ENCODE measurements at places on chromosomes 2 and 18.

GRCh38 chr18:6624661-6625311 lies 104.7 kb upstream of the ARHGAP28 start:
- no peak overlapping the region for H3K4me3 ChIP-seq
- H3K27ac ChIP-seq = no peak overlapping the region
- H3K27me3 ChIP-seq = no peaks in the 10 kb centered on the region
- no peak for DNase-seq

DNA sequence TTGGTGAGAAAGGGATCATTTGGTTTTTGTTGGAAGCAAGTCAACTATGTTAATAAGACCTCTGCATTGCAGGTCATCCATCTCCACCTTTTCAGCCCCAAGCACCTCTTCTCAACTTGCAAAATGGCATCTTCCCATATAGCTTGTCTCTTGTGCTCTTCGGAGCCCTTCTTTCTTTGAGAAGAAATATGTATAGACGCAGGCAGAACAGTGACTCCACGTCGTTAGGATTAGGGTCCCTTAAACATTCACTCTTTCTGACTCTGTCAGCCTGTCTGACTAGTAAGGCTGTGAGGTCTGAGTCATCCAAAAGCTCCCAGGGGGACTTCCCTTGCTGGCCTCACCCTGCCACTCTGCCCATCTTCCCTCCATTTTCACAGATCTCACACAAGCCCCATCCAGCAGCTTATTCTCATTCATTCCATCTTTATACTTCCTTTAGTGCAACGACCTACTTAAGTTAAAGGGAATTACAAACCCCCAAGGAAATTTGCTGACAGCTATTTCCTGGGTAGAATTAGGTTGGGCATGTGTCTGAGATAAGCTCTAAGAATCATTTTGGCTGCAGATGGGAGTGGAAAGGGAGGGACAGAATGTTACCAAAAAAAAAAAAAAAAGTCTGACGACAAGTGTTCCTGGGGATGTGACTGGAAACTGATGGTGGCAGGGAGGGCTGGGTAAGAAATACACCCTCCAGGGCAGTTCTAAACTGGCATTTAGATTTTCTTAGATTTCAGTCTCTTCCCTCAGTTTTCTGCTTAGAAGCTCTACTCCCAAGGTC lies 37.7 kb upstream of the MEX3C start:
- H3K4me3 ChIP-seq = no peak overlapping the region
- H3K4me1 ChIP-seq = peaks cover 22% of the 10 kb centered on the region
- H3K27me3 ChIP-seq = peaks cover 8% of the 10 kb centered on the region
- no peaks in the 10 kb centered on the region for H3K36me3 ChIP-seq
- H3K27ac ChIP-seq = peak overlapping the region; percentile 47
- peak; percentile 69 for DNase-seq

- peaks cover 42% of the 10 kb centered on the region for H3K4me1 ChIP-seq
- H3K4me3 ChIP-seq = peak overlapping the region; percentile 86
- peaks cover 32% of the 10 kb centered on the region for H3K36me3 ChIP-seq
- no peaks in the 10 kb centered on the region for H3K27me3 ChIP-seq
- DNase-seq = peak; percentile 68
Measured at GRCh38 chr2:219254590-219255201, 978 bp upstream of the TUBA4A start.

GRCh38 chr18:46070815-46071652 lies 1.0 kb downstream of the PSTPIP2 start:
- H3K4me1 ChIP-seq = peaks cover 39% of the 10 kb centered on the region
- H3K4me3 ChIP-seq = peak overlapping the region; percentile 72
- peaks cover 2% of the 10 kb centered on the region for H3K36me3 ChIP-seq
- H3K27ac ChIP-seq = no peak overlapping the region
- H3K27me3 ChIP-seq = no peaks in the 10 kb centered on the region
- peak; percentile 36 for DNase-seq

- peaks cover 36% of the 10 kb centered on the region for H3K4me1 ChIP-seq
- no peaks in the 10 kb centered on the region for H3K36me3 ChIP-seq
- H3K4me3 ChIP-seq = peak overlapping the region; percentile 24
- H3K27ac ChIP-seq = peak overlapping the region; percentile 90
Measured at GRCh38 chr2:68908392-68908970, 37.3 kb upstream of the BMP10 start.

DNA sequence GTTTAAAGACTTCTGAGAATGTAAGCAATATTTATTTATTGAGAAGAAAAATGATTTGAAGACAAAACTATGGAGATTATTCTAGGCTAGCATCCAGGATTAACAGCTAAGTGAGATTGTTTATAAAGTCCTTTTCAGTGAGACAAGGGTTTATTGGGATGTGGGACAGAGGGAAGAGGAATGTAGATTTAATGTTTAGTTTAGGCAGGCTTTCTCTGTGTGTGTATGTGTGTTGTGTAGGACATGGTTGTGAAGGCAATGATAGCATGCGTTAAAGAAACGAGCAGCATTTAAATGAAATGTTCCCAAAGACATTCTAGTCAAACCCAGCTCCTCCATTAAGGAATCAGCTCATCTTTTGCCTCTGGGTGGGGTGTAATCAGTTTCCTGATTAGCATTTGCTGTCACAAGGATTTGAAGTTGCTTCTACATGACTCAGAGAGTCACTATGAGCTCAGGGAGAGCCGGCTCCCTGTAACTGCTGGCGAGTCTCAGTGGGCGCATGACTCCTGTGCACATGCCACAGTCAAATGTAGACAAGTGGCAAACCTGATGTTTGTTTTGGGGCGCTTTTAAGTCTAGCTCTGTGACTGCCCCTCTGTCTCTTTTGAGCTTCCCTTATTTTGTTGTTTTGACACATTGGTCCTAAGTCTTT lies 442.2 kb upstream of the CELF4 start:
- no peaks in the 10 kb centered on the region for H3K27me3 ChIP-seq
- no peak for DNase-seq
- H3K4me3 ChIP-seq = no peak overlapping the region

Measured in activated CD4-positive, alpha-beta memory T cell treated with anti-CD3 and anti-CD28 coated beads for 36 hours (primary cell).